Stimulated activated CD8-positive, alpha-beta memory T cell treated with anti-CD3 and anti-CD28 coated beads, Interleukin-7, amount 100 ng/mL, for 1 hour (primary cell): ENCODE measurements at places on chromosomes 3 and 15.

GRCh38 chr3:66004244-66004643 is 34.5 kb downstream of the MAGI1 start:
- no peak for DNase-seq

DNA sequence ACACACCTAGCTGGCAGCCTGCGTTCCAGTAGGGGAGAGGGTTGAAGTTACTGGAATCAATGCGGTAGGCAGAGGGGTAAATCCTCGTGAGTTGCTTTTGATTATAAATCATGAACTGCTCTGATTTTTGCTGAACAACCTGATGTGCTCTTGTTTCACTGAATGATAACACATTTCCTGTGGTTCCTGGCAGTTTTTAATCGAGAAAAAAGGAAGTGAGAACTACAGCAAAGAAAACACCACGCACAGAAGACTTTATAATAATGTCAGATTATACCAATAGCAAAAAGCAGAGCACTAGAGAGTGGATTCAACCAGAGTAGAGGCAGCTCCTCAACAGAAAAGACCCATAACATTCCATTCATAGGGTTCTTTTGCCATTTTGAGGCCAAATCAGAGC is 200.8 kb upstream of the STRIT1 start:
- DNase-seq: no peak

DNA sequence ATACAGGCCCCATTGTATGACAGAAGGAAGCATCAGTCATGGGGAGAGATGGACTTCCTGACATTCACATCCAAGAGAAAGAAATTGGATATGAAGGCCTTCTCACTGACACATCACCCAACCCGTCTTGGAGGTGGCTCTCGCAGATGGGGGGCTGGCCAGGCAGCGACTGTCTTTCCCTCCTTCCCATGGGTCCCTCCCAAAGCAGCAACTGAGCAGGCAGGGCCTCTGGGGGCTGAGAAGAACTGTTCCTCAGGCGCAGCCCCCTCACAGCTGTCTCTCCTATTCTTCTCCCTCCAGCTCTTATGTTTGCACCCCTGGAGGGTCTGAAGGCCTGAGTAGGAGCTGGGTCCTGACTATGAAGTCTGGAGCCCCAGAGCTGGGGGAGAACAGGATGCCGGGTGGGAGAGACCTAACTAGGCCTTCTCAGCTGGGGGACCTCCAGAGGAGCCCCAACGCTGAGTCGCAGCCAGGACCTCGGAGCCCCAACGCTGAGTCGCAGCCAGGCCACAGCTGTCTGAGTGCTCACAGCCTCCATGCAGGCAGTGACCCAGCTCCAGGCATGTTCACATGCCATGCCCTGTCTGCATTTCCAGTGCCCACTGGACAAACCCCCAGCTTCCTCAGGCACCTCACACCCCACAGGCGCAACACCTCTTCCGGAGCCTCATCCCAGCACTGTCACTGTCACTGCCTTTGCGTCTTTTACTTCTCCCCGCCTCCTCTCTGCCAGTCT is 29.6 kb downstream of the UMPS start:
- DNase-seq: no peak

DNA sequence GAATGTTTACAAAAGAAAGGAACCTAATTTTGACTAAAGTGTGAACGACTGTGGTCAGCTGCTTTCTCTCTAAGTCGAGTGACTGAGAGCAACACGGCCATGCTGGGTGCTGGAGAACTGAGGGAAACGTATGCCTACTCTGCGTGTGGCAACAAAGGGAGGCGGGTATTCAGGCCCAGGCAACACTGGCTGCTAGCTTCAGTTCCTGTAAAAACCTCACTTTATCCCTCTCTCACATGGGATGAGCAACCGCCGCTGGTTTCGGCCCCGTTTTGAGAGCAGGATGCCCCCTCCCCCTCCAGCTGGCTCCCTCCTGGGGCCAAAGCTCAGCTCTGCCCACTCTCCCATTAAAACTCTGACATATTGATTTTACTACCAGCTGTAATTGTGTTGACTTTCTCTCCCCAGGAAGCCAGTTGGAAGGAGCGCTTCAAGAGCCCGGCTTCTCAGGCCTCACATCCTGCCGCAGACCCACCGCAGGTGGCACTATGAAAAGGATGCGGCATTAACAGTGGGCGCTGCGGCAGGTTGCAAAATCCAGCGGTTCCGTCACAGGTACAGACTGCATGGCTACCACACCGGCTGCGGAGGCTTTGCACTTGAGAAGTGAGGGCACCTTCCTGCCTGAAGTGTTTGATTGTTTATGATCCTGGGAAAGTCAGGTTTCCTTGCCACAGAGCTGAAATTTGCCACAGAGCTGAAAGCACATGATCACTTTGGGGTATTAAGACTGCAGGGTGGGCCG is 12.7 kb downstream of the PLXND1 start:
- DNase-seq: no peak

- no peak for DNase-seq
Observed at GRCh38 chr15:63517628-63518027, 13.2 kb downstream of the USP3 start.

DNA sequence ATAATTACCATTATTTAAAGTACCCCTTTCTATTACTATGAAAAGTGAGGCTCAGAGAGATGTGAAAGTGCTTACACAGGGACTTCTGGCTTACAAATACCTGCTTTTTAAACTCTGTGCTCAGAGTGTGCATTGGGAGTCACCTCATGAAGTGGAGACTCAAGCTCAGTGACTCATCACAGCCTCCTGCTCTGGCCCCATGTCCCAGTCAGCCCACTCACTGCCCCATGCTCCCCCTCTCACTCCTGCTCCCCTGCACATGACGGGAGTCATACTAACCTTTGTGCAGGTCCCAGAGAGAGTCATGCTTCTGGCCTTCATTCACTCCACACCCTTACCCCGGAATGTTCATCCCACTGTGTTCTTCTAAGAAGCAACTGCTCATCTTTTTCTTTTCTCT is 20.2 kb downstream of the CCR1 start:
- DNase-seq: no peak

GRCh38 chr3:70064194-70064779 is 64.8 kb downstream of the SAMMSON start:
- DNase-seq: no peak

DNA sequence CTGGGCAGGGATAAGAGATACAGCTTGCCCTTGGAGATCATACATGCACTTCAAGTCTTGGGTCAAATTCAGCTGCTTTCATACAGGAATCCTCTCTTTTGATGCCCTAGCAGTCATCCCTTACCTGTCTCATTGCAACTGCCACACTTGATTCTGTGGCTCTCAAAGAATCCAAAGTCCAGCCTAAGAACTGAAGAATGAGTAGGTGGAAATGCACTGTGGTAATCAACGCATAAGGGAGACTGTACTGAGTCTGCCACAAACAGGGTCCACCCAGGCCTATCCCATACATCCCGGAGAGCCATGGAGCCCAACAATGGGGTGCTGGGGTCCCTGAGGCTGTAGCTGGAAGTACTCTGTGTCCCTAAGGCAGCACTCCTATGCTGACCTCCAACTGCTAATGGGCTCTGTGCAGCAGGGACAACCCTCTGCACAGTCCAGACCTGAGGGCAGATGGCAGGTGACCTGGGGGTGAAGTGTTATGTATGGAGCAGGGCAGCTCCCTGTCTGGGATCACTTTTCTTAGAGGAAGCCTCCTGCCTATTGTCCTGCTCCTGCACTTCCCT is 1.7 kb upstream of the VPS18 start:
- no peak for DNase-seq

DNA sequence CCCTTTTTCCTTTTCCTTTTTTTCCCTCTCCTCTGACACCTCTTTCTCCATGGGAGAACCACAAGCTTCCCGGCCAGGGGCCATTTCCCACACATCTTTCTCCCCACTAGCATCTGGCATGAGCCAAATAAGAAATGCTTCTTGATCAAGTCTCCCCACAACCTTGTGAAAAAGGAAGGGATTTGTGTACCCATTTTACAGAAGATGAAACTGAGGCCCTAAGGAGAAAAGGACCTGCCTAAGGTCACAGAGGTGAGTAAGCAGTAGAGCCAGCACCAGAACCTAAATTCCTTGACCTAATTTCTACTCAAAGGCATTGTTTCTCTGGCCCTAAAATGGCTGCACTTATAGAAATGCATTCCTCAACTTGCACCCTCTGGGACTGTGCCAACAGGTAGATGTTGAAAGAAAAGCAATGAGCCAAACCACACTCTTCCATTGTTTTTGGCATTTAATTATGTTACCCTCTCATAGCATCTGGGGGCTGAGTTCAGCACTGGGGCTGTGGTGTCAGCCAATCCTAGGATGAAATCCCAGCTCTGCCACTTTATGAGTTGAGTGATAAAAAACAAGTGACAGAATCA is 81.7 kb upstream of the TLE3 start:
- DNase-seq: no peak

GRCh38 chr15:48984811-48985352 is 21.2 kb upstream of the SHC4 start:
- DNase-seq: no peak

DNA sequence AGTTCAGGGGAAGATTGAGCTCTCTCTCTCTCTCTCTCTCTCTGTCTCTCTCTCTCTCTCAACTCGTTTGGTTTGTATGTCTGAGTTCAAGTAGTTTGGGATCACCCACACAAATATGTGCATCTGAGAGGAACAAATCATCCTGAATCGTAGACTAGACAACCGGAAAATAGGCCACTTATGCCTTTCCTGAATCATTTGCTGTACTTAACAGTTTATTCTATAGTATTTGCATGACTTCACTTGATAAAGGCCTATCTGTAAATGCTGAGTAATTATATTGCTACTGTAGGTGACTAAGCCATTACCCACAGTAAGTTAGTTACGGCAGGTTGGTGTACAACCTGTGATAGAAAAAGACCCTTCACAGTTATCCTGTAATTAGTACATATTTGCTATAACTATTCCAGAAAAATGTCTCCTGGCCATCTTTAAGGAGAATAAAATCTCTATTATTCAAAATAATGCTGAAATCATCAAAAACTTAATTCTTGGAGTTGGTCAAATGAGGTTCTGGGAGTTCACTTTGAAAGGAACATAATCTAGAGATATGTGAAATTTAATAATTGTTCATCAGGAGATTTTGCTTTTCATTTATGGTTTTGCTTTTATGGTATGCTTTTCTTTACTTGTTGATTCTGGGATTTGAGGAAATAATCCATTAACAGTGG is 31.1 kb downstream of the OXSM start:
- no peak for DNase-seq

DNA sequence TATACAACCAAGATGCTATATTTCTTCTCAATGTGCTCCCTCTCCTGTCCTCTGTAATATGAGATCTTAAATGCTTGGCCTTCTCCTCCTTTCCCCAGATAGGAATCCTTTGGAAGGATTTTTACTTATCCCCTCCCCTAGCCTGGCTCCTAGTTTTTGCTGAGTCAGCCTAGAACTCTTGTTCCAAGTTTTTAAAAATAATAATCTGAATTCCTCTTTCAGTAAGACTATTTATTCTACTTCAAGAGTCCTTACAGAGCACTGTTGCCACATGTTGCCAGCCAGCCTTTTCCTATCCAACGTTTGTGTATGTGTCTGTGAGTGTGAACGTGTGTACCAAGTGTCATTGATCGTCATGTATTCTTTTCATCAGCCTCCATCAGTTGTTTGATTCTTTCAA is 11.0 kb upstream of the KCNMB2 start:
- DNase-seq: no peak

- DNase-seq: no peak
Observed at GRCh38 chr3:43236008-43236407, 50.3 kb upstream of the SNRK start.

GRCh38 chr3:111519178-111519855 is 22.7 kb upstream of the CD96 start:
- no peak for DNase-seq

DNA sequence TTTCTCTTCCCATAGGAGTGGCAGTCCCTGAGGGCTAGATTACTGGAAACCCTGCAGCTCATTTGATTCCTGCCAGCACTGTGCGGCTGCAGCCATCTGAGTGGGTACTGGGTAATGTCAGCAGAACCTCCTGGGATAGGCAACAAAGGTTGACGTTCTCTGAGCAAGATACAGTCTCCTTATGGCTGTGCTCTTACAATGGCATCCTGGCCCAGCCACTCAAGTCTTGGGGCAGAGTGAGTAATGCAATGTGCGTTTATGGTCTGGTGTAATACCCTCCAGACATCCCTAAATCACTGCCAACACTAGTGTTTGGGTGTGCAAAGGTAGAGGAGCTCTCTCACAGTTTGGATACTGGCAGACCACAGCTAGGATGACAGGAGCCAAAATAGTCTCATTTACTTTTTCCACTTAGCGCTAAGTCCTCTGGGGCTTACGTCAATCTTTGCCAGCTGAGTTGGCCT is 775.8 kb downstream of the ZNF385D start:
- no peak for DNase-seq

GRCh38 chr3:19455546-19455945 is 307.2 kb downstream of the KCNH8 start:
- DNase-seq: no peak

DNA sequence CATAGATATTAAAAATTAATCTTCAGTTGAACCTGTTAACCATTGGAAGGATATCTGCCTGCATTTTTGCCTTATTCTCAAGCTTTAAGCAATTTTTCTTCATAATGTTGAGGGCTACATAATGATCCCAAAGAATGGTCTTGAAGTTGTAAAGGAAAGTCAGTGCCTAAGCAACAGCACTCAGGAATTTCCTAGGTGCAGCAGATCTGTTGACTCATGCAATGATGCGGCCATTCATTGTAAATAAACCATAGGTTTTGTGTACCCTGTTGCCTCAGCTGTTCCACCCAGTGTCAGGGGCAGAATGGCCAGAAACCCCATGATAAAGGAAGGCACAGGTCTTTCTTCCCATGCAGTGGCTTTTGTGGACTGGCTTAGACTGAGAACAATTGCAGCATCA is 78.4 kb upstream of the TRIM42 start:
- no peak for DNase-seq

DNA sequence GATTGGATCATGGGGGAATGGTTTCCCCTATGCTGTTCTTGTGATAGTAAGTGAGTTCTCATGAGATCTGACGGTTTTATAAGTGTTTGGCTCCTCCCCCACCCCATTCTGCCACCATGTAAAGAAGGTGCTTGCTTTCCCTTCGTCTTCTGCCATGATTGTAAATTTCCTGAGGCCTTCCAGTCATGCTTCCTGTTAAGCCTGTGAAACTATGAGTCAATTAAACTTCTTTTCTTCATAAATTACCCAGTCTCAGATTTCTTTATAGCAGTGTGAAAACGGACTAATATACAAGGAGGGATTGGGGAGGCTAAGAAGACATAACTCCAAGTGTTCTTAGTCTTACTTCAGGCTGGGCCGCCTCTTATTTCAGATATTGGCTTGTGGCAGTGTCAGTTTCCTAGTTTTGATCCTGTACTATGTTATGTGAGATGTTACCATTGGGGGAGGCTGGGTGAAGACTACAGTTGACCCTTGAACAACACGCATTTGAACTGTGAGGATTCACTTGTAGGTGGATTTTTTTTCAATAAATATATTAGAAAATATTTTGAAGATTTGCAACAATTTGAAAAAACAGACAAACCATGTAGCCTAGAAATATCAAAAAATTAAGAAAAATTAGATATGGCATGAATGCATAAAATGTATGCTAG is 44.9 kb downstream of the NMD3 start:
- no peak for DNase-seq
